ENCODE measurements at places on chromosomes 7 and 10.

DNA sequence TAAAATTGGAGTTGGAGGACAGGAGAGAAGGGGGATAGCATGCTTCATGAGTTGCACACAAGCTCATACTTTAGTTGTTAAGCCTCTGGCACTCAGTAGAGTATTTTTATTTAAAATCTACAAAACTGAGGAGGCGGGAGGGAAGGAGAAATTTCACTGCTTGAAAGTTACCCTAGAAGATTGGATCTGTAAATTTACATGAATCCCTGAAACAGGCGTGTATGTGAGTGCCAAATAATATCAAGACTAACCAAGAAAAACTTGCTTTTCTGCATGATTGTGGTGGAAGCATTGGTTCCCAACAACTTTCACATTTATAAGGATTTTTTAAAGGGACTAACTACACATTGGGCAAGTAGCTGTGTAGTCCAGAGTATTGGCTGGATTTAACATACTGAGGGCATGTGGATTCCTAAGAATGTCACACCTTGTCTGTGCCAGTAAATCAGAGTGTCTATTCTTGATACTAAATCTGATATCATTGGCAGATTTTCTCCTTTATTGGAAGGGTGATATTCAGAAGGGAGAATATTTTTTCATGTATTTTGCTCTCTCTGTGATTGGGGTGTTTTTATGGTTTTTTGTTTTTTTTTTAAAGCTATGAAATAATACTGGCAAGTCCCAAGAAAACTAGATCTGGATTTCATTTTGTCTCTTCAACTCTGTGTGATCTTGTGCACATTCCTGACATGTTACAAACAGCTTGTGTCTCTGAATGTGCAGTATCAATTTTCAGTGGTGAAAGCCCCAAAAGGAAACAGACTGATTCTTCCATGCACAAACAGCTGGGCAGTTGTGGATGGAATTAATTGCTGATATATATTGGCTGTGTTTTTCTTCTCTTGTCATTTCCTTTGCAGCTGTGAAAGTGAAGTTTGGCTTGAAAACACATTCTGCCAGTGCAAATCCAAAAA is 67.2 kb downstream of the ADD3 start:
- DNase-seq, result peak; percentile 76

GRCh38 chr10:95221124-95221523 is 27.1 kb downstream of the ACSM6 start:
- peak; percentile 60 for DNase-seq

- DNase-seq, result no peak
Observed at GRCh38 chr7:41785840-41786239, 83.0 kb upstream of the INHBA start.

- no peak for DNase-seq
Observed at GRCh38 chr10:125568156-125568555, 114.8 kb downstream of the TEX36 start.

- DNase-seq, result no peak
Observed at GRCh38 chr10:25082276-25083204, 66.1 kb downstream of the THNSL1 start.

- no peak for DNase-seq
Observed at GRCh38 chr10:48779546-48780152, 95.0 kb downstream of the WDFY4 start.

GRCh38 chr7:82049442-82049841 is 279.6 kb upstream of the HGF start:
- no peak for DNase-seq

GRCh38 chr7:129649128-129649690 is 37.7 kb downstream of the NRF1 start:
- DNase-seq, result no peak

- no peak for DNase-seq
Observed at GRCh38 chr10:88185830-88186229, 322.4 kb downstream of the PTEN start.

GRCh38 chr10:121099592-121099991 is 248.4 kb downstream of the WDR11 start:
- DNase-seq, result no peak

- DNase-seq, result no peak
Observed at GRCh38 chr10:1166101-1166827, 110.1 kb downstream of the WDR37 start.

DNA sequence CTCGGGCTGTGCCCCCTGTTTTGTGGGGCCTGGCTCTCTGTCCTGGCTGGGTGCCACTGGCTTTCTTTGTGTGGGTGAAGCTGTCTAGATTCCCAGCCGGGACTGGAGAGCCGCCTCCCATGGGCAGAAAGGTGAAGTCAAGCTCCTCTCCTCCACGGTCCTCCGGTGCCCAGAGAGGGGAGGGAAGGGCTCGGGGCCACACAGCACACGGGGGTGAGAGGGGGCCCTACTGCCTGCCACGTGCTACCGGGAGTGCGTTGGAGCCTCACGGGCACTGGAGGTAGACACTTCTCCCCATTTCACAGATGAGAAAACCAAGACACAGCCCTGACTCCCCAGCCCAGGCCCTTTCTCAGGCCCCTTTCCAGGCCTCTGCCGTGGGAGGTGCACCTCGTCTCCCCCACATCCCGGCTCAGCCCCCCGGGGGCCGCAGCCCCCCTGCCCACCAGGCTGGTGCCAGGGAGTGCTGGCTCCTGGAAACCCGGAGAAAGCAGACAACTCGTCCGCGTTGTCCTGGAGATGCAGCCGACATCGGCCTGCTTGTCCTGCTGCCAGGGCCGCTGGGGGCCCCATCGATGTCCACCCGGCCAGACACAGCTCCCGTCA is 55.8 kb downstream of the UNCX start:
- no peak for DNase-seq

DNA sequence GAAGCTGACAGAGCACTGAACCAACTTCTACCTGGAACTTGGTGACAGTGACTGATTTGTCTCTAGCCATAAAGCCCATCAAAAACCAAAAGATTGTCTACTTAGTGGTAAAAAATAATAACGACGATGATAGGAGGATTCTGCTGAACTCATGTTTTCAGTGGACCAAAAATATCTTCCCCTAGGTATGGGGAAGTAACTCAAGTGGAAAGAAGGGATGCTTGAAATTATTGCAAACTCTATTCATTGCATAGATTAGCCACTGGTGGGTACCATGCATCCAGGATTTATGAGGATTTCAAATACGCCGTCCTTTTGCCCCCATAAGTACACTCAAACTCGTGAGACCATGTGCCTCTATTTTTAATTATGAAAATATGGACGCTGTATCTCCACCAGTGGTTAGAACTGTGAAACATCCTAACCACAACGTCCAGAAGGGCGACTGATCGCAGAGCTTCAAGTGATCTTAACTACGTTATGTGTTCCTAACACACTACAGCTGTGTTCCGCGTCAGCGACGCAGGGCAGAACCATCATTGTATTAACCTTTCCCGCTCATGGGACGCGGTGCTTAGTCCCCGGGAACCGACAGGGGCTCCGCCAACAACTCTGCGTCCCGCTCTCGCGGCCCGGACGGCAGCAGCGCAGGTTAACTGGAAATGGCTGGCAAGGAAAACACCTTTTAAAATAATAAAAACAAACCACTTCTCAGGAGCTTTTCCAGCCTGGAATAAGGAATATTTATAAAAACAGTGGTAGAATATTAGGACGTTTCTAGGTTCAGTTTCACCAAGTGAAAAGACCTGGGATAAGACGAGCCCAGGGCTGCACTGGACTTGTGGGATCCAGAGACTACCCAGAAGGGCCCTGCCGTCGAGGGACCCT is 776 bp downstream of the PEX1 start:
- DNase-seq, result peak; percentile 62

GRCh38 chr10:128744092-128744491 is 617.9 kb upstream of the MKI67 start:
- DNase-seq, result no peak

DNA sequence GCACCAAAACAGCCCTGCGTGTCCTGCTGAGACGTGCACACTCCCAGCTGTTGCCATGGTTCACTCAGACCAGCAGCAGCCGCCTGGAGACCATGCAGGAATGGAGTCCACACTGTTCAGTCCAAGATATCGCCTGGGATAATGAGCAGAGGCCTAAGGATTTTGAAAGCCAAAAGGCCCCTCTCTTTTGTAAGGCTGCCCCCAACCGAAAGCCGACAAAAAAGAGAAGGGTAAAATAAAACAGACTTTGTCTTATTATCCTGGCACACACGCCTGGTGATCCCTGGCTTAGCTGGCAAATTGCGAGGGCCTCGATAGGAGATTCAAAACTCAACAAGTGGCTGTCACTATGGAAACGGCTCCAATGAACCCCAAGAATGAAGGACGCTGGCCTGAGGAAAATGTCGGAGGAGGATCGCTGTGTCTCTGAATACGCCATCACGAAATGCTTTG is 263.6 kb downstream of the SKIDA1 start:
- DNase-seq, result no peak

GRCh38 chr7:124074007-124074406 is 41.1 kb upstream of the TMEM229A start:
- DNase-seq, result no peak

DNA sequence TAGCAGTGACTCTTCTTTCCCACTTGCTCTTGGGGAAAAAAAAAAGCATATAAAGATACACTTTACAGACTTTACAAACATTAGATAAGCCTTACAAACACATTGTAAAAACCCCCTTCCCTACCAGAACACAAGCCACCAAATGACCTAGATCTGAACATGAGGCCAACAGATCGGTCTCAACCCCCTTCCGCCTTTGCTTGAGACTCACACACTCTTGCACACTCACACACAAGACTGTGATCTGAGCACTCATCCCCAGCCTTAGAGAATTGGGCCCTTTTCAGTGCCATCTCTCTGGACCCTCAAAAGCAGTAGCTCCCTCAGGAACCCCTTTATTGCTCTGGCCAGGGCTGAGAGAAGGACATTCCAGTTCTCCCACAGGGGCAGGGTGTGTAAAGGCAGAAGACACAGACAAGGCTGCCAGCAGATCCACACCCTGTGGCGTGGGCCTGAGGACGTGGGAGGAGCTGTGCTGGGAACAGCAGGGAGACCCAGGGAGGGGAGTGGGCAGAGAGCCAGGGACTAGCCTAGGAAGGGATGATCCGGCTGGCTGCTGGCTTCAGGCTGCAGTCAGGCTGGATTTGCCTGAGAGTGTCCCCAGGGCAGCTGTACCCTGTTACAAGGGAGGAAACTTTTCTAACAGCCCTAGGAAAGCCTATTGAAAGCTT is 206.7 kb downstream of the KIAA1217 start:
- peak; percentile 61 for DNase-seq

- no peak for DNase-seq
Observed at GRCh38 chr10:21831986-21832820, 171.3 kb downstream of the DNAJC1 start.

GRCh38 chr7:42878303-42878702 is 33.6 kb downstream of the C7orf25 start:
- DNase-seq, result no peak

GRCh38 chr7:130951303-130951975 is 217.4 kb upstream of the KLF14 start:
- no peak for DNase-seq

DNA sequence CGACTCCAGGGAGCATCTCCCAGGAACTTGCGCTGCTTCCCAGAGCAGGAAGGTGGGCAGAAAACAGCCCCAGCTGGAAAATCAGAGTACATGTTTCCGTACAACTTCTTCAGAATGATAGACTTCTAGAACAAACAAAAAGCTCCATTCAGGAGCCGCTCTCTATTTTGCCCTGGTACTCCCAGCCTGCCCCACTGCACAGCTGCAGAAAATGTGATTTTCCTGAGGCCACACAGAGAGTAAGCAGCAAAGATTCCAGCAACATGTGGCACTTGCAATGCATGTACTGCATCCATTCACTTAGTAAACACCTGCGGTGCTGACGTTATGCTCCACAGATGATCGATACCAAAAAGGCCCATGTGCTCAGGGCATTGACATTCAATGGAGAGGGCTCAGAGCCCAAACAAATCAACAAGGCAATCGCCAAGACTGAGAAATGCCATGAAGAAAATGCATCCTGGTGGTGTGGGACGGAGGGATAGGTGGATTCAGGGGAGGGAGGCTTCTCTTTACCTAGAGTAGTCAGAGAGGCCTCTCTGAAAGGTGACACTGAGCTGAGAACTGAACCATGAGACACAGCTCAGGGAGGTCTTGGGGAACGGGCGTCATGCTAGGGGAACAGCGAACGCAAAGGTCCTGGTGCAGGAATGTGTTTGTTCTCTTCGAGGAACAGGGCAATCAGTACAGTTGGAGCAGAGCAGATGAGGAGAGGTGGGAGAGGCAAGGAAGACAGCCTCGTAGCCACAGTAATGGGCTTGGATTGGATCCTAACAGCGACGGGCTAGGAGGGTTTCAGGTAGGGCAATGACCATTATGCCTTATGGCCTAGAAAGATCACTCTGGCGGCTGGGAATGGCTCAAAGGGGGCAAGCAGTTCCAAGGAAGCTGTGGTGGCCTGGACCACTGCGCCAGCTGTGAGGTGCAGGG is 35.3 kb upstream of the DUSP5 start:
- no peak for DNase-seq

DNA sequence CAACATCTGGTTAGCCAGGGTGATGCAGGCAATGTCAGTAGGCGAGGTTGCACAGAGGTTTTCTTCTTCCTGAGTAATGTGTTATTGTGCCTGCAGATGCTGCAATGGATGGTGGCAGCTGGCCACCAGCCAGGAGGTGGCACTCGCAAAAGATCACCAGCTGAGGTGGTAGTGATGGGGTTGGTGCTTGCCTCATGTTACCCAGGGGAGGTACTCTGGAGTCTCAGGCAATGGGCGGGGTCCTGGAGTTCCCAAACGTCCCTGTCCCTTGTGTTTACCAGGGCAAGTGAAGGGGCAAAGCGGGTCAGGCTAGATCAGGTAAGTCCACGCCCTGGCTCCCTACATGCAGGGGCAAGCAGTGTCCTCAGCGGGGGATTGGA is 21.1 kb downstream of the CLRN3 start:
- no peak for DNase-seq

GRCh38 chr7:152120210-152120609 is 94.7 kb downstream of the GALNT11 start:
- no peak for DNase-seq

- DNase-seq, result no peak
Observed at GRCh38 chr7:130332259-130333053, 12.2 kb upstream of the CPA5 start.

GRCh38 chr10:57961487-57961886 is 306.2 kb downstream of the IPMK start:
- no peak for DNase-seq

DNA sequence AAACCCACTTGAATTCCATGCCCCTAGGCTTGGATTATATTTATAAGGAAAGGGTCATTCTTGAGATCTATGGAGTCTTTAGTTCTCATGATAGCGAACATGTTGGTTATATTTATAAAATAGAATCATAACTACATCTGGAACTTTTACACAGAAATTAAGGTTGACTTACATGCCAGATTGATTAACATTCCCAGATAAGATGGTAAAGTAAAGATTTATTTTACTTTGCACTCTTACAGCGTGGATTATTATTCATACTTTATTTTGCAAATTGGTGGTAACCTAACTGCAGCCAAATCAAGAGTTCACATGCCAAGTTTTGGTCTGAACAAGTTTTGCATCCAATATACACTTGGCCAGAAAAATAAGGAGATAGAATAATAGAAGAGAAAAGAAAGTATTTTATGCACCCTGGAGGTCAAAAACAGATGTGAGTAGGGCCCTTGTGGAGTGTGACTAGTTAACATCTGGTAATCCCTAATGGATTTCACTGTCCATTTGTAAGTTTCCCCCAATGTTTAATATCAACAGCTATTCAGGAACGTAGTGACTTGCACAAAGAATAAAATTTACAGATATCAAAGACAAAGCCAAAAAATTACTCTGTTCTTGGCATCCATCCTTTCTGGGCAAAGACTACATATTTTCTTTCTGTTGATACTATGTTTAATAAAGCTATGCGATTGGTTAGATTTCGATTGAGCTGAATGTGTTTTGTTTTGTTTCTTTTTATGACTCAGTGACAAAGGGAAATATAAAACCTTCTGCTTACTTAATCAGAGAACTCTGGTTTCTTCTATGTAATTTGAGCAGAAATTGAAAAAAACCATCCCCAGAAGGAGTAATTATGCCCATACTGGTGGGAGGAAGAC is 10.1 kb upstream of the TMEM26 start:
- DNase-seq, result no peak

Measured in RPMI7951 (cell line).